ENCODE measurements at places on chromosomes 2 and 18. TPM values are rescaled to one million over a fixed set of nuclear protein-coding genes. Genes with fewer than 3 reads are reported as not detected.

The HRH4 gene
- not detected for total RNA-seq

The ELOA2 gene
- total RNA-seq = not detected

The SCG2 gene
- 1.4 TPM for total RNA-seq

The ALKAL2 gene
- total RNA-seq = not detected
